ENCODE measurements at places on chromosomes 12 and 14. TPM values are rescaled to one million over a fixed set of nuclear protein-coding genes. Genes with fewer than 3 reads are reported as not detected.

CLEC14A gene
- total RNA-seq = 70.4 TPM

SSTR1 gene
- total RNA-seq = 5.2 TPM

CRACR2A gene
- total RNA-seq = 19.9 TPM

ANKRD33 gene
- not detected for total RNA-seq

SERPINA9 gene
- total RNA-seq = not detected

SPTB gene
- total RNA-seq = 3.3 TPM

All from upper lobe of left lung (tissue), 6 donors.